Nephron progenitor cell (in vitro differentiated cells): ENCODE measurements at places on chromosomes 16 and 17.

- DNase-seq, result no peak
Measured at GRCh38 chr16:85052536-85052935, 24.9 kb downstream of the KIAA0513 start.

- no peak for DNase-seq
Measured at GRCh38 chr16:73131156-73131862, 83.4 kb upstream of the ZFHX3 start.

GRCh38 chr17:56367366-56367765 lies 214.1 kb downstream of the ANKFN1 start:
- DNase-seq, result no peak

DNA sequence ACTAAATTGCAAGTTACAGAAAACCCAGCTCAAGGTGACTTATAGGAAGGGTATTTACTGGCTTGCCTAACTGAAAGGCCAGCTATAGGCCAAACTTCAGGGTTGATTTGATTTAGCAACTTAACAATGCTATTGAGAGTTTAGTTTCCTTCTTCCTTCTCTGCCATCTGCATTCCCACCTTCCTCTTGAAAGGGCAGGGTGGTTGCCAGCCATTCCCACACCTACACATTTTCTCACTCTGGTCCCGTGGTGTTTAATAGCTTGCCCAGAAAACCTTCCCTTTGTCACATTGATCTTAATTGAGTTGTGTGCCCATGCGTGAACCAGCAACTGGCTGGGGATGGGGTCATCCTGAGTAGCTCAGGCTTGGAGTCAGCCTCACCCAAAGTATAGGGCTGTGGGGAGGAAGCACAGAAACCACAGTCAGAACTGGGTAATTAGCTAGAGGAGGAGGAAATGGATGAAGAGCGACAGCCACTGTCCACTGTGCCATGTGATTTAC lies 194.7 kb downstream of the SPECC1 start:
- no peak for DNase-seq

DNA sequence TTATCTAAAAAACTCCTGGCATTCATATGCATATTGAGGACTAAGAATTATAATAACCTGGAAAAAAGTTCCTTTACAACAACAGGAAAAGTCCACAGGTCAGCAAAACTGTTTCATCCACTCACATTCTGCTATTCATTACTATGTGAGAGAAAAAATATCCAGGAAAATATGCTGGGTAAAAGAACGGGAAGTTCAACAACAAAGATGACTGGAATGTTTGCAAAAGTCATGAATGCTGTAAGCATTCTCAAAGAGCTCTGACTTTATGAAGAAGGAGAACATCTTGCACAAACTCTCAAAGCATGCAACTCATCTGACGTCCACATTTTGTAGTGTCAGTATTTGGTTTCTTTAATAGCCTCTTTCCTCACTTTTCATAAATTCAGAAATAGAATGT lies 56.9 kb upstream of the ALDH3A1 start:
- DNase-seq, result no peak

GRCh38 chr16:78376452-78376851 lies 277.0 kb downstream of the WWOX start:
- DNase-seq, result no peak

DNA sequence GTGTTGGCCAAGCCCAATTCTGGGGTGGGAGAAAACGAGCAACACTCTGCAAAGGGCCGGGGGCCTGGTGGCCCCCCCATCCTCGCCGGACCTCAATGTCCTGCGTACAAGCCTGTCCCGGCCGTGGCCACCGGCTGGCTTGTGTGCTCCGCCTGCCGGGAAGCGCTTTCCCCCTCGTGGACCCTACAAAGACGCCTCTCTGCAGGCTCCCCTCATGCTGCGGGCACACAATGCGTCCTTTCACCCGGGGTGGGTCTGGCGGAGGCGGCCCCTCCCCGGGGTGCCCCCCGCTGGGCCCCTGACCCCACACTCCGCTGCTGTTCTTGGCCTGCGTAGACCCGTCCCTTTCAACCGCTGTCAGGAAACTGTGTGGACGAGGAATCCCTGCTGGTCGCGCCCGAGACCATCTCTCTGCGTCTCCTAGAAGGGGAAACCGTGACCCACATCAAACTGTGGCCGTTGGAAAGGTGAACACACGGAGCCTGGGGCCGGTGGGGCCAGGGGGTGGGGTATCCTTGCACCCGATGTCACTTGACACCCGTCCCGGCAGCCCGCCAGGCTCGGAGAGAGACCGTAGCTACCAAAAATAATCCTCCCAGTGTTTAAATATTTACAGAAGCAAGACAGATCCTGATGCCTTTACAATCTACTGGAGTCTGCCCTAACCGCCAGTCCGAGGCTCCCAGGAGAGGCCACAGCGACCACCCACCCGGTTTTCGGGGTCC lies 43.6 kb downstream of the TBC1D16 start:
- DNase-seq, result no peak

DNA sequence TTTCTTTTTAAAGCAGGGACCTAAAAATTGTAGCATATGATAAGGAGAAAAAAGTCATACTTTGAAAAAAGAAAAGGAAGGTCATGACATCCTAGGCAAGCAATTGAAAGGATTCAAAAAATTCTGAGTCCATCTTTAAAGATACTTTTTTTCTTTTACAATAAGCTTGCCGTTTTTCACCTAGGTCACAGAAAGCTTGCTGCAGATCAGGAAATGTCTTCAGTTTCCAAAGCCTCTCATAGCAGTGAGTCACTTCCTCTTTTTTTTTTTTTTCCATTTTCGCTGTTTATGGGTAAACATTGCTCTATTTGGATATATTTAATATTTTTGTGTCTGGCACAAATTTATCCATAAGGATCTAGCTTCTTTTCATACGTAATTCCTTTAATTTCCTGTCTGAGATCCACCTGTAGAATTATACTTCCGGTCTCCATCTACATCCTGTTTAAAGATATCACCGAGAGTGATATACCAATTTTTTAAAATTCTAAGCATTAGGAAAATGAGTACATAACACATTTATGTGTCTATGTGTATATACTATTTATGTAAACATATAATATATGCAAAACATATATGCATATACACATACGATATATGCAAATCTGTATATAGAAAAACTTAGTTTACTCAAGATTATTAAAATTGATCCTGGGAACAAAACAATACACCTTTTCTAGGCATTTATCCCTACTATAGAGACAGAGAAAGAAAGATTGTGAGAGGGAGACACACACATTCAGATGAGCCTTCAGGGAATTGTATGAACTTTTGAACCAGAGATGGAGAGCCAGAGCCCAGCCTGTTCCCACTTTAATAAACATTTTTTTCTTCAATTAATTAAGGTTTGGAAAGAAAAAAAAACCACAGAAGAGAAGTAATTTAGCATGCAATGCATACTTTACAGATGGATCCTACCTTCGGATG lies 134.4 kb downstream of the SKAP1 start:
- no peak for DNase-seq

DNA sequence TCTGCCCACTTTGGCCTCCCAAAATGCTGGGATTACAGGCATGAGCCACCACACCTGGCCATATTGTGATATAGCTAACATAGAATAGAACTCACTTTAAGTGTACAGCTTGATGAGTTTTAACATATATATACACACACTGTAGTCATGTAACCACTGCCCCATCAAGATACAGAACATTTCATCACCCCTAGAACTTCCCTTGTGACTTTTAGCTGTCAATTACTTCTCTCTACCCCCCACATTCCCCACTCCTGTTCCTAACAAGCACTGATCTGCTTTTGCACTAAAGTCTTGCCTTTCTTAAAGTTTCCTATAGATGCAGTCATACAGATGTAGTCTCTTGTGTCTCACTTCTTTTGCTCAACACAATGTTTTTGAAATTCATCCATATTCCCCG lies 93.1 kb downstream of the PITPNC1 start:
- no peak for DNase-seq

DNA sequence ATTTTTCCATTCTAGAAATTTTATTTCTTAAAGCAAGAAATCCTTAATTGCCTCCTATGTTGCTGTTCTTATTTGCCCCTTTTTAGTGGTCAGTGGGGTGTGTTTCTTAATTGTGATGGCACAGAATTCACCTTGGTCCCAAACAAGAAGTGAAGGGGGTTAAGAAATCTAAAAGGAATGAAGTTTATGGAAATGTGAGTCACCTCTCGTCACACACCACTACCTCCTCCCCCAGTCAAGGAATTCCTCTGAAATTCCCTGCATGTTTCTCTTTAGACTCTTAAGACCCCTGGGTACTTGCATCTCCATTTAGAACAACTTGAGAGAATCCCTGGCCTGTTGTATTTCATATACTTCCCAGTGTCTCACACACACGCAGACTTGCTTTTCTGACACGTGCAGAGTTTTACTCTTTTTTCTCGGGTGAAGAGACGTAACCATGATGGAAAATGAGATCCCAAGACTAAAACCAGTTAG lies 247.4 kb downstream of the PRKCA start:
- no peak for DNase-seq

DNA sequence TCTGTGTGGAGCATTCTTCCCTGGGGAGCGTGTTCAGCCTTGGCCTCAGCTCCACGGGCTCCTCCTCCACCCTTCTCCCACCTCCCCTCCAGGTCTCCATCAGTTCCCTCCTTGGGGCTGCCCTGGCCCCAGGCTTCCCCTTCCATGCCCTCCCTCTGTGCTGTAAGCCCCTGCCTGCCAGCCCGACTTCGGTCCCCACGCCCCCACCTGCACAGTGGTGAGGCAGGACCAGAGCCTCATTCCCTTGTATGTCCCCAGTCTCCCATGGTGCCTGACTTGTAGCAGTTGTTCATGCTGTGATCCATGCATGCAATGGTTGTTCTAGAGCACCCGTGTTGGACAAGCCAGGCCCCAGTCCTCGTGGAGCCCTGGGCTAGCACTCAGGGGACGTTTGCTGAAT lies 199.4 kb downstream of the RBFOX3 start:
- no peak for DNase-seq

GRCh38 chr17:48551214-48551555 lies 6.3 kb upstream of the HOXB2 start:
- DNase-seq, result no peak

GRCh38 chr16:72287649-72288048 lies 115.7 kb upstream of the PMFBP1 start:
- no peak for DNase-seq

- DNase-seq, result peak; percentile 3
Measured at GRCh38 chr16:80463326-80463725, 77.5 kb upstream of the DYNLRB2 start.

DNA sequence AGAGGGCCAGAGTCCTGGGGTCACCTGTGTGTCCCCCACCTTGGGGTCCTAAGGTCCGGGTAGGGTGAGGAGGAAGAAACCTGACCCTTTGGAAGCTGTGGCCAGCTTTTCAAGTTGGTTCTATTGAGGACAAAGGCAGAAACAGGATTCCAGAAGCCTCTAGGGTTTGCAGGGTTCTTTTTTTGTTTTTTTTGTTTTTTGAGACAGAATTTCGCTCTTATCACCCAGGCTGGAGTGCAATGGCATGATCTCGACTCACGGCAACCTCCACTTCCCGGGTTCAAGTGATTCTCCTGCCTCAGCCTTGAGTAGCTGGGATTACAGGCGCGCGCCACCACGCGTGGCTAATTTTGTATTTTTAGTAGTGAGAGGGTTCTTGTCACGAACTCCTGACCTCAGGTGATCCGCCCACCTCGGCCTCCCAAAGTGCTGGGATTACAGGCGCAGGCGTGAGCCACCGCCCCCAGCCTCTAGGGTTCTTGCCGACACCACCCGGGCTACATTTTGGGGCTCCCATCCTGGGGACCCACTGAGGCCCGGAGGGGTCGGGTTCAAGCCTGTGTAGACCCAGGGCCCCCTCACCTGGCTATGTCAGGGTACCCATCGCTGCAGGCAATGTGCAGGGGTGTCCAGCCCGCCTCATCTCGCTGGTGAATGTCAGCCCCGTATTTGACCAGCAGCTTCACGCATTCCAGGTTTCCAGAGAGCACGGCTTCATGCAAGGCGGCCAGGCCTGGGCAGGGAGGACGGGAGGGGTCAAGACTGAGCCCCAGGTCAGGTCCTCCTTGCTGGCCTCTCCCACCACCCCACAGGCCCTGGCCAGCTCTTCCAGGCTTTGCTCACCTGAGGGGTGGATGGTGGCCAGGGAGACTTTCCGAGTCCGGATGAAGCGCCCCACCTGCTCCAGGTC lies 674 bp downstream of the PPP1R27 start:
- no peak for DNase-seq

GRCh38 chr16:69615528-69615927 lies 49.8 kb downstream of the NFAT5 start:
- no peak for DNase-seq

DNA sequence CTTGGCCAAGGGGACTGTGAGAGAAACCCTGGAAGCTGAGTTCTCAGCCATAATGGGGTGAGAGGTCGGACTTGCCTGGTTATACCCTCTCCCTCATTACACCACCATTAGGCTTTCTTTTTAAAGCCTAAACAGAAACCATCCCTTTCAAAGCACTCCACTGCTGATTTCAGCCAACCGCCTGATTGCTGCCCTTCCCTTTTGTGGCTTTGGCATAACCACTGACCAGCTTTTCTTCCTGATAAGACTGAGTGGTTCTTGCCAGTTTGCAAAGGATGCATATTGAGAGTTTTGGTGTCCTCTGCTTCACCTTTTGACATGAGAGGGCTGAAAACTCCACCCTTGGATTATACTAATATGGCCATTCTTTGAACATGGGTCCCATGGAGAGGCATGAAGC lies 308.2 kb upstream of the GOT2 start:
- no peak for DNase-seq
